ENCODE measurements at places on chromosomes 12 and 14.

GRCh38 chr14:54275997-54276725, 120.6 kb upstream of the CDKN3 start:
- DNase-seq = no peak

GRCh38 chr14:54975856-54976255, 51.0 kb downstream of the WDHD1 start:
- no peak for DNase-seq

GRCh38 chr14:89613260-89614008, 196.4 kb upstream of the FOXN3 start:
- no peak for DNase-seq

DNA sequence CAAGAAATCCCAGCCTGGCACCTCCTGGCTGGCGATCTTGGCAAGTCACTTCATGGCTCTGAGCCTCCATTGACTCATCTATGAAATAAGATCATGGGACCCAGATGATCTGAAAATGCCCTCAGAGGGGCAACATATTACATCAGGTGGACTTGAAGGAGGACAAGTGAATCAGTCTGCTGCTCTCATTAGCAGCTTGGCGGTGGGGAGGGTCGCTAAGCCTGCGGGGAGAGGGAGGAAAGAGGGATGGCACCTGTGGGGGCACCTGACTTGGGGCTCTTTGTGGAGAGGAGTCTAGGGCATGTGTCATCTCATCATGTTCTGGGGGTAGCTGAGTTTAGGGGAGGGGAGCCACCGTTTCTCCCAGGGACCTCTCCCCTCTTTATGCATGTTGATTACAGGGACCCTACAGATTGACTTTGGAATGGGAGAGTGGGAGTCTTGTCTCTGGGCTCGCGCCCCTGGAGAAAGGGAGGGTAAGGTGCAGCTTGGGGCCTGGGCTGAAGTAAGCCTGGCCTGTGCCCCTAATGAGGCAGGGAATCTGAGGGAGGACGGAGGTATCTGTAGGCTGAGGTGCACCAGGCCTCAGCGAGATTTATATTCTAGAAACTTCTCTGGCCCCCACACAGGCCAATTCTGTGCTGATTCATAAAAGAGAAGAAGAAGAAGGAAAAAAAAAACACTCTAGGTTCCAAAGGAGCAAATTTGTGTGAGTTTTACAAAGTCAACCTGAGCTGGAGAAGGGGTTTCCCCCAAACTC, 29.3 kb upstream of the BATF start:
- no peak for DNase-seq

Measured in SK-N-DZ (cell line).